ENCODE measurements at places on chromosomes 6 and 20.

DNA sequence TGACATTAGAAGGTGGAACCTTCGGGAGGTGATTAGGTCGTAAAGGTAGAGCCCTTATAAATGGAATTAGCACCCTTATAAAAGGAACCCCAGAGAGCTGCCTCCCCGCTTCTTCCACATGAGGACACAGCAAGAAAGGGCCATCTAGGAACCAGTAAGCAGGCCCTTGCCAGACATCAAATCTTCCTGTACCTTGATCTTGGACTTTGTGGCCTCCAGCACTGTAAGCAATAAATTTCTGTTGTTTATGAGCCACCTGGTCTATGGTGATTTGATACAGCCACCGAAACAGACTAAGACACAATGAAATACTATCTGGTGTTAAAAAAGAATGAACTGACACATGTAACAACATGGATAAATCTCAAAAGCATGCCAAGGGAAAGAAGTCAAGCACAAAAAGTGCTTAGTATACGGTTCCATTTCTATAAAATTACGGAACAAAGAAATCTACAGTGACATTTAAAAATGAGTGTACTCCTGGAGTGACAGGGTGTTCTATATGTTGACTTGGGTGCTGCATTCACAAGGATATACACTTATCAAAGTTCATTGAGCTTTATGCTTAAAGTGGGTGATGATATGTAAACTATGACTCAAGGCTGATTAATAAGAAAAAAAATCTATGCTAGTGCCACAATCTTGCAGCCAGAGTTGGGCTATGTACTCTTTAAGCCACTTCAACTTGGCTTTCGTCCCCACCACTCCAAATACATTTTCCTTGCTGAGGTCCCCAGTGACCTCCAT is 18.4 kb downstream of the SERPINB1 start:
- DNase-seq = no peak

- no peak for DNase-seq
Observed at GRCh38 chr20:4794846-4795245, 73.1 kb downstream of the PRND start.

GRCh38 chr6:128025478-128025877 is 124.6 kb upstream of the THEMIS start:
- DNase-seq = no peak

DNA sequence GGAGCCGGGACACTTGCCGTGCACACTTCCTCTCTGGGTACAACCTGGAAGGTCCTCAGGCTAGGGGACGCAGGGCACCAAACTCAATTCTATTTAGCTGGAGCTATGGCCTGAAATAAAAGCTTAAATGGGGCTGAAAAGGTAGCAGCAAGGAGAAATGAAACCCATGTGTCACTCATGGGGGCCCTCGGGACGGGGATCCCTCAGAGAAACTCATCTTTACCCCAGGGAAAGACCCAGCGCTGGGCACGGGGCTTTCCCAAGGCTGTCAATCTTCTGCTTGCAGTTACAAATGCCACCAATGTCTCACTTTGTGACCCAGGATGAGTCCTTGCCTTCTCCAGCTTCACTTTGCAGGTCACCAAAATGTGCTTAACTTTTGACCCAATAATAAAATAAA is 16.5 kb downstream of the SNAI1 start:
- DNase-seq = no peak

DNA sequence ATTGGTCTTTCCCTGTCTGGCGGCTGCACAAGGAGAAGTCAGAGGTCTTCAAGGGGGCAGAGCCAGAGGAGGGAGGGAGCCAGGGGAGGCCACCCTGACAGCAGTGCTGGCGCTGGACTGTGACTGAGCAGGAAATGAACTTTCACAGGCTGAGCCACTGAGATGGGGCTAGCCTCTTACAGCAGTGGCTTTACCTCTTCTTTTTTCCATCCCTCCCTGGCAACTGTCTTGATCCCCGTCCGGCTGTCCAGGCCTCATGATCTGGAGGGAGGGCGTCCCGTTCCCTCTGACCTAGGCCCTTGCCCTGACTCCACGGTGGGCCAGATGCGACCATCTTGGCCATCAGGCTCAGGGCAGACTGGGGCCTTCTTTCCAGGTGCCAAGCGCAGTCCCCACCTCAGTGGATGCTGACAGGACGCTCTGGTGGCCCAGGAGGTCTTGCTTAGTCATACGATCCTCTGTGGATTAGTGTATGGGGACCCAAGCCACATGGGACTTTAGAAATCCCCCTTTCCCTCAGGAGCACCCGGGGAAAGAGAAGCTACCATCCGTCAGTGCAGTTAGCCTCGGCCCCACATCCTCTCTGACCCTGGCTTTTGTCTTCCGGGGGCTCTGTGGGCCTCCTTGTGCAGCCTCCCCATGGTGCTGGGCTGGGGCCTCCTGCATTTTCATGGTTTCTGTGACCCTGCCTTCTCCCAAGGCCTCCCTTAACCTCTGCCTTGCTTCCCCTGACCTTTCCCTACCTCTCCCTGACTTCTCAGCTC is 57.4 kb upstream of the CCDC167 start:
- no peak for DNase-seq

DNA sequence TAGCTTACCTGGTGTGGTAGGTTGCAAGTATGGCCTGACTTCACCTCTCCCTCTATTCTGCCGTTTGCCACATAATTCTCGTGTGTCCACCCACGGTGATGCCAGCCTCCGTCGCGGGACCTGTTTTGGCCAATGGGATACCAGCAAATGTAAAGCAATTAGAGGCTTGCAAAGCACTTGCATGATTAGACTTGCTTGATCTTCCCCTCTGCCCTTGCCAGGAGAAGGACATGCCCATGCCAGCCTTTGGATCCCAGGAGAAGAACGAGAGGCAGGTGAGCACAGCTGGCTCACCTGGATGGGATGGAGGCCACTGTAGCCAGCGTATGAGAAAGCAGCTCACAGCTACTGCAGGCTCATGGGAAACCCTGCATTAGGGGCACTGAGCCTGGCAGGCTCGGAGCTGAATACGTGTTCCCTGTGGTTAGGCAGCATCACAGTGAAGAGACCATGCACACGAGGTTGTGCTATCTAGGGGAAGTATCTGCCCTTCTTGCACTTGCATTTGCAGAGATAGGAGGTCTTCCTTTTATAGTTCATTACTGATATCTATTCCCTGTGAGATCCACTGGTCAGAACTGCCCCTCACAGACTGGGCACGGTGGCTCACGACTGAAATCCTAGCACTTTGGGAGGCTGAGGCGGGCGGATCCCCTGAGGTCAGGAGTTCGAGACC is 62.4 kb downstream of the TMEM242 start:
- DNase-seq = no peak

DNA sequence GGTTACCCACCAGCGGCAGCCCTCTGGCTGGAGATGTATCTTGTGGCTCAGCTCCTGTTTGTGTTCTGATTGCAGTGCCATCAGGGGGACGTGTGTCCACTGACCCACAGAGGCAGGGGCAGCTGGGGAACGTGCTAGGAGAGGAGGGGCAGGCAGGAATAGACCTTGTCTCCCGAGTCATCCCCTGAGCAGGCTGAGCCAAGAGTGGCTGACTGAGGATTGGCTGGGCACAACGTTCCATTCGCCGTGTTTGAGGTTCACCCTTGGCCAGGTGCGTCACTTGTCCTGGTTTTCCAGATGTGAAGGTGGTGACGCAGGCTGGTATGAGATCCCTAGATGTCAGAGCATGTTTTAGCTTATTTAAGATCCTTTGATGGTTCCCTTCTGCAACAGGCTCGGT is 57.7 kb downstream of the ADNP start:
- DNase-seq = no peak

DNA sequence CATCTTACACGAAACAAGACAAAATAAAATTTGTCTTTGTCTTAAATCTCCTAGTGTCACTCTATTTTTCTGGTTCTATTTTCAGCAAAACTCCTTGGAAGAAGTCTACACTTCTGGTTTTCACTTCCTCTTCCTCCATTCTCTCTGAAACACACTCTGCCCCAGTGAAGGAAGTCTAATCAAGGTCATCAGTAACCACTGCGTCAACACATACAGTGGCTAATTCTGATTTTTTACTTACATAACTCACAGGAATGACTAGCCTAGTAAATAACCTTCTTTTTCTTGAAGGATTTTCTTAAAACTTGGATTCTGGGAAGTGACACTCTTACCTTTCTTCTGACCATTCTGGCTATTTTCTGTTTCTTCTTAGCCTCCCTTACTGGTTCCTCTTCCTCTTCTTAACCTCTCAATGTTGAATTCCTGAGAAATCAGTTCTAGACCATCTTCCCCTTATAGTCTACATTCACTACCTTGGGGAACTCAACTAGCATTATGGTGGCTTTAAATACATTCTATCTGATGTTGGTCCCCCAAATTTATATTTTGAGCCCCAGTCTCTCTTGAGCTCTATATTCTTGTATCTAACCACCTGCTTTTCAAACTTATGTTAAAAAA is 37.5 kb downstream of the AIG1 start:
- peak; percentile 44 for DNase-seq

DNA sequence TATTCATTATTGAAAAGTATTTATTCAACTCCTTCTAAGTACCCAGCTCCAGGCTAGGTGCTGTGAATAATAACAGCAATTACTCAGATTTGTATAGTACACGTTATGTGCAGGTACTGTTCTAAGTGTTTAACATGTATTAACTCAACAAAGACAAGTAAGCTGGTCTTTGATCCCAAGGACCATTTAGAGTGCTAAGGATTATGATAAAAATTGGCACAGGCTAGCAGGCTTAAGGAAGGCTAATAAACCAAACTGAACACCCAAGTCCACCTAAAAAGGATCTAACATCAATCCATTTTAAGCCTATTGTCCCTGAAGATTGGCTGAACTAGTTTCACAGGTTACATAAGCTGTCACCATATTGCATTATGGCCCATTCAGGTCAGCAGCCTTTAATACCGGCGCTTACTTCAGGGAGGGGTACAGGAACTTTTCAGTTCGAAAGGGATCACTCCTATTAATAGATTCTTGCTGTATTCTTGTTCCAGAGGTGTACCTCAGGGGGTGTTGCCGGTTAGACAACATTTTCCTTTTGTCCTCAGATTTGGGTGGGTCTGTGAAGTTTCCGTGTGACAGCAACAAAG is 99.0 kb upstream of the GMDS start:
- no peak for DNase-seq

GRCh38 chr6:142567461-142567860 is 265.7 kb downstream of the ADGRG6 start:
- no peak for DNase-seq

GRCh38 chr6:132715204-132715603 is 1.3 kb upstream of the VNN1 start:
- no peak for DNase-seq

- no peak for DNase-seq
Observed at GRCh38 chr6:112690497-112691202, 343.5 kb downstream of the RFPL4B start.

DNA sequence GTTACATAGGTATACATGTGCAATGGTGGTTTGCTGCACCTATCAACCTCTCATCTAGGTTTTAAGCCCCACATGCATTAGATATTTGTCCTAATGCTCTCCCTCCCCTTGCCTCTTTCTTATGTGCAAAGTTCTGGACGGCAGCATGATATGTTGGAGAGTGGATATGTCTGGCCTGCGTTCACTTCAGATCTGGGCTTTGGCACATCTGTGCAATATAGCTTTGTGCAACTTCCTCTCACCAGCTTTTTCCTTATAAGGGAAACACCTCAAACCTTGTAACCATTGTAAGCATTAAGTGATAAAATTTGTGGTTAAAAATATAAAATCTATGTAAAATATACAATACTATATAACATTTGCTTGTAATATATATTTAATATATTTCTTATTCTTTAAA is 288.0 kb downstream of the PHACTR1 start:
- DNase-seq = peak; percentile 83

GRCh38 chr6:133814797-133815196 is 74.1 kb upstream of the TCF21 start:
- no peak for DNase-seq

GRCh38 chr20:15185322-15185721 is 847.9 kb upstream of the FLRT3 start:
- no peak for DNase-seq

Data from Kasumi-1 (cell line).